ENCODE measurements at places on chromosomes 6 and 20. TPM values are rescaled to one million over a fixed set of nuclear protein-coding genes. Genes with fewer than 3 reads are reported as not detected.

EFCAB8 gene
- total RNA-seq = 0.49 TPM

PI16 gene
- total RNA-seq = 14.0 TPM

UNC93A gene
- not detected for total RNA-seq

GRCh38 chr6:146544616-146545182 lies 1.1 kb downstream of the RAB32 start:
- peak; percentile 55 for DNase-seq

DNA sequence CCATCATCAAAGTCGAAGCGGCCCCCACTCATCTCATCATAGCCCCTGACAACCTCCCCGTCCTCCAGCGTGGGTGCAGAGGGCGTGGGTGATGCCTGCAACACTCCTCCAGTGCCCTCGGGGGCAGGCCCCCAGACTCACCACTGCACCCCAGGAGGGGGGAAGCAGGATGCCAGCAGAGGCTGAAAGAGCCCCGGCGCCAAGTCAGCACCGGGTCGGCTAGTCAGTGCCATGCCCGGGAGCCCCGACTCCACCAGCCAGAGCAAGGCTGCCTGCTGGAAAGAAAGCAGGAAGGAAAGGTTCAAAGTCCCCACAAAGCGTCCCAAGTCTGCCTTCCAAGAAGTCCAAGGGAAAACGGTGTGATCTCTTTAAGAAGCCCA lies 324 bp downstream of the JPH2 start:
- peak; percentile 68 for DNase-seq

GRCh38 chr6:113182370-113183141 lies 674.6 kb upstream of the MARCKS start:
- no peak for DNase-seq

CASS4 gene
- total RNA-seq = 1.2 TPM

UBE2J1 gene
- 29.5 TPM for total RNA-seq

- DNase-seq = no peak
Observed at GRCh38 chr20:2595076-2595475, 57.4 kb upstream of the NOP56 start.

DNA sequence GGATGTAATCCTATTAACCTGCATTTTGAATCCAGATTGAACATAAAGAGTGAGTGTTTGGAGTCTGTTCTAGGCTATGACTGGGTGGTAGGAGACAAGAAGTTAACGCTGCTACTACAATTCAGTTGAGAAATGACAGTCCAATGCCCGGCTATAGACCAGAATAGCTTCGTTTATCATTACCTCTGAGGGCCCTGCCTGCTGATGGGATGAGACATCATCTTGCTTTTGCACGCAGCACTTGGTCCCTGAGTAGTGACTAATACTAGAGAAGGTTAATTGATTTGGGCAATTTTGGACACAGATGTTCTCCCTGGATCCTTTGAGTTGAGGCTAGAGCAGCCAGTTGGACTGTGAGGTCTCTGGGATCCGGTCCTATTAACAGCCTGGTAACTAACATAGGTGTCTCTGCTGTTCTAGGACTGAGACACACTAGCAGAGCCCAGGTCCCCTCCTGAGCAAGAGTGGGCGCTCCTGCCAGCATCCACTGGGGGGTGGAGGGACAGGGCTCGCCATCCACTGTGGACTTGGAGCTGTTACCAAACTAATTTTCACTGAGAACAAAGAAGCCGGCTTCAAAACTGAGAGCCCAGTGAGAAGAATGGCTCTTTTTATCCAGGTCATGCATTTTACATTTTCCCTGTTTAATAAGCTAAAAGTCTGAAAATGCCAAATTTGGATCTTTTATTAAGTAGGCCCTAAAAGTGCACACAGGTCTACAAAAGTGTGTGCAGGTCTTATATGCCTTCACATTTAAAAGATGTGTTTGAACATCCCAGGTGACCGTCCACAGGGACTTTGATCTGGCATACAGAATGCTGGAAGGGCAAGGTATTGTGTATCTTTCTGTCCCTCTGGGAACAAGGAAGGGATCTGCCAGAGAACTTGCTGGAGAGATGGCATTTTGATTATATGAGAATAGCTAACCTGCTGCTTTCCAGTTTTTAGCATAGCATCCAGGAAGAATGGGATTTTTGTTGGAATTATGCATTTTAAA lies 212.5 kb downstream of the CDH4 start:
- no peak for DNase-seq

DNA sequence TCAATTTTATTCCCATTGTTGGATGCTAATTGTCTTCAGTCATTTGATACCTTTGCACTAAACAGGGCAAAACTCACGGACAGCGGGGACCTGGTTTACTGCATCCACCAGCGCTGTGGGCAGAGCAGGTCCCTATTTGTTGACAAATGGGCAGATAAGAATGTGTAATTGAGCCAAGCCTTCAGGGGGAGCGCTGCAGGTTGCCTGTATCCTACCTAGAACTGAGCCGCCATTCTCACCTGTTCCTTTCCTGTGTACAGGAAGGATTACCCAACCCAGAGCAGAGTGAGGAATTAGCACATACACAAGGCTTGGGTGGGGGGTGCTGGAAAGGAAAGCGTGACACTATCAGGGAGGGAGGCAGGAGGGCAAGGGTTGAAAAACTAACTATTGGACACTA lies 89.1 kb upstream of the FOXA2 start:
- no peak for DNase-seq

DNA sequence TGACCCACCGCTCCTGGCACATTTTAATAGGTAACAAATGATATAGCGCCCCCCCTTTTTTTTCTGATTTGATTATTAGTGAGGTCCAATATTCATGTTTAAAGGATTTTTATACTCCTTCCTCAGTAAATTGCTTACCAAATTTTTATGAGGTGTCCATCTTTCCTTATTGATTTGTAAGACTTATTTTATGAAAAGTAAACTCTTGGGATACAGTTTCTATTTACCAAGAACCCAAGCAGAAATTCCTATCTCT lies 25.1 kb downstream of the TRIM27 start:
- no peak for DNase-seq

FAXC gene
- total RNA-seq = 23.1 TPM

TCF19 gene
- 2.6 TPM for total RNA-seq

DNA sequence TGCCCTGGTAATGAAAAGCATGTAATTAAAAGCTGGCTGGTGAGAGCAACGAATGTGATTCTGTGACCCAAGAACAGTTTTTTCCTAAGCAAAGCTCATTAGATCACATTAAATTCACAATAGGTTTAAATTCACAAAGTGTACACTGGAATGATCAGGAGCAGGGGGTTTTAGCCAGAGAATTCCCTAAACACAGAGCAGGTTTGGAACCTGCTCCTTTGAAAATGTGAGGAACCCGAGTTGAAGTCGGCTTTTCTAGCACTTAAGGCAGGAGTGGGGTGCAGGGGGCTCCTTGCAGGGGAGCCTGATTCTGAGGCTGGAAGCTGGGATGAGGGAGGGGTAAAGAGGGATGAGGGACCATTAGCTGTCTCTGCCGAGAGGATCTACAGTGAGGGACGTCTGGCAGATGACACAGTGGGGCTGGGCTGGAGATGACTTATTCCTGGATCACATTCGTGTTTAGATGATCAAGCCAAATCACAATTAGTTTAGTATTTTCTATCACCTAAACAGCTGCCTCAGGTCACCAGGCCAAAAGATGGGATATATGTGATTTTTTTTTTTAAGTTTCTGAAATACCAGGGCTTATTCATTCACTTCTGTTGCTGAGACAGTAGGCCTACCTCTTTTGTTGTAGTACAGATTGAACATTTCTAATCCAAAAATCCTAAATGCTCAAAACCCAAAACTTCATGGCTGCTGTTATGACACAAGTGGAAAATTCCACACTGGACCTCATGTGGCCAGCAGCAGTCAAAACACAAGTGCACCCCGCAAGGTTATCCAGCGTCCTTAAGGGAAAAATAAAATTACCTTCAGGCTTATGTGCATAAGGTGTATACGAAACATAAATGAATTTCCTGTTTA lies 93.1 kb upstream of the HIVEP1 start:
- DNase-seq = no peak

STK38 gene
- 46.3 TPM for total RNA-seq

HTR1E gene
- not detected for total RNA-seq
